ENCODE measurements at places on chromosomes 2 and 18.
A peak's percentile ranks its signal among the peaks of the same experiment; 100 is the strongest.

- no peak for DNase-seq
Measured at GRCh38 chr2:203599509-203599908, 64.4 kb upstream of the RAPH1 start.

DNA sequence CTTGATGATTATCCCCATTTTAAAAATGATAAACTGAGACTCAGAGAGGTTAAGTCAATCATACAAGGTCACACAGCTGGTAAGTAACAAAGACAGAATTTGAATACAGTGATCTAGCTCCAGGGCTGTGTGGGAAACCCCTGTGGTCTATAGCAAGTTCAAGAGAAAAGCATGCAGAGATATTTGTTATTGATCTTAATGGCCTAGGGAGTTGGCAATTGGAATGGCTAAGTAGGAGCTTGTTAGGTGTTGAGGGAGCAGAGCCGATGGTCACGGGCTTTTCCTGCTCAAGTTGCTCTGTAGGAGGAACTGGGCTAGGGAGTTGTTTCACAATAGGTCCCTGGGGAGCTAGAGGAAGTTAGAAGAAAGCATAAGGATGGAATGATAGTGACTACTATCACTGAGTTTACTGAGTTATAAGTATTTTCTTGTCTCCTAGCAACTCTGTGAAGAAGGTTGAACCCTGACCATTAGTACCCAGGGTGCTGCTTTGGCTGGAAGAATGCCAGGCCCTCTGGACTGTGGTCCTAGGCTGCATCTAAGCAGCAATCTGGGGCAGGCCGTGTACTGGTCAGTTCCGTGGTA lies 30.0 kb downstream of the RNF125 start:
- no peak for DNase-seq

GRCh38 chr2:72961036-72961720 lies 43.9 kb downstream of the EMX1 start:
- no peak for DNase-seq

GRCh38 chr2:35864141-35864540 lies 491.4 kb upstream of the CRIM1 start:
- no peak for DNase-seq

- peak; percentile 89 for DNase-seq
Measured at GRCh38 chr2:221104361-221104811, 467.7 kb downstream of the EPHA4 start.

- no peak for DNase-seq
Measured at GRCh38 chr2:36432479-36432878, 76.9 kb downstream of the CRIM1 start.

- peak; percentile 59 for DNase-seq
Measured at GRCh38 chr2:27262379-27263286, at the start of gene SLC30A3. Gene SLC30A3 (minus strand): TSS chr2:27263047. CDS start chr2:27262906, 141 bp downstream.

DNA sequence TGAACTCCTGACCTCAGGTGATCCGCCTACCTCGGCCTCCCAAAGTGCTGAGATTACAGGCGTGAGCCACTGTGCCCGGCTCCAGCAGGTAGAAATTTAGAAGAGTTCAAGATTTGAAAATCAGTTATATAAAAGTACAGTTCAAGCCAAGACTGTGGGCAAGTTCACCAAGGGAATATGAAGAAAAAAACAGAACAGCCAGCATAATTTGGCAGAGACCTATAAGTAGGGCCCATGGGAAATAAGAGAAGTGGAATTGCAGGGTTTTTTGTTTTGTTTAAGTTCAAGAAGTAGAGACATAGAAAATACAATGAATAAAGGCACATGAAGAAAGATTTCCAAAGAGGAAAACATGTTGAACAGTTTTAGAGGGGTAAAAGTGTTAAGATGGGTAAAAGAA lies 57.9 kb downstream of the BAZ2B start:
- no peak for DNase-seq

GRCh38 chr2:185417111-185417510 lies 321.5 kb upstream of the FSIP2 start:
- no peak for DNase-seq

DNA sequence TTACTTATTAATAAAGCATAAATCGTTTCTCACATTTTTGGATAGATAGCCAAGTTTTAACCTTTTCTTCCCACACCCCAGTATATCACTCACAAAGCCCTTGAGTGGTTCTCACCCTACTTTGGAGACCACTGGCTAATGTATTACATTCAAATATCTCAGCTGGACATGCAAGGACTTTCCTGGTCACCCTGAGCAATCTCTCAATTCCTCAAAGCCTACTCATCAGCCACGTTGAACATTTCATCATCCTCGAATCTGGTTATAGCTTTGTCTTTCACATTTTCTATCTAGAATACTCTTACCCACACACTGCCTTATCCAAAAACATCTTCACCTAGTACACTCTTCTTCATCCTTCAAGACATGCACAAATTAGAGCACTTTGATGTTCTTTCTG lies 71.1 kb upstream of the MAPRE2 start:
- DNase-seq, result no peak

- no peak for DNase-seq
Measured at GRCh38 chr2:100060875-100061274, 81.5 kb downstream of the AFF3 start.

DNA sequence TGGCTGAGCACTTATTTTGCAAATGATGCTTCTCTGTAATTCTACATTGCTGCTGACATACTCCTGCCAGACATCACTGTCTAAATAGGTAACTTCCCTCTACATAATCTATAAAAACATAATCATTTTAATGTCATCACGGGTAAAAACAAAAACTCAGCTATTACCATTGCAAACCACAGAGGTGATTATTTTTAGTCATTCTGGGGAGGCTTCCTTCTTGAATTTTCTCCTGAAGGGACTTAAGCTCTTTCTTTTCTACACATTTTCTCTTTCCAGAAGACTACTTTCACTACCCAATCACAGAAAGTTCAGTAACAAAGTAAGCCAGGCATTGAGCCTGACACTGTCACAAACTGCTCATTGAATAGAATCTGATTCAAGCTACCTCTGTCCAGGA lies 40.4 kb upstream of the NFU1 start:
- no peak for DNase-seq

- no peak for DNase-seq
Measured at GRCh38 chr18:11437046-11437445, 172.3 kb upstream of the SLC35G4 start.

GRCh38 chr2:169585673-169586072 lies 1.5 kb downstream of the PPIG start:
- DNase-seq, result no peak

GRCh38 chr2:38030635-38031355 lies 45.2 kb downstream of the CYP1B1 start:
- DNase-seq, result no peak

DNA sequence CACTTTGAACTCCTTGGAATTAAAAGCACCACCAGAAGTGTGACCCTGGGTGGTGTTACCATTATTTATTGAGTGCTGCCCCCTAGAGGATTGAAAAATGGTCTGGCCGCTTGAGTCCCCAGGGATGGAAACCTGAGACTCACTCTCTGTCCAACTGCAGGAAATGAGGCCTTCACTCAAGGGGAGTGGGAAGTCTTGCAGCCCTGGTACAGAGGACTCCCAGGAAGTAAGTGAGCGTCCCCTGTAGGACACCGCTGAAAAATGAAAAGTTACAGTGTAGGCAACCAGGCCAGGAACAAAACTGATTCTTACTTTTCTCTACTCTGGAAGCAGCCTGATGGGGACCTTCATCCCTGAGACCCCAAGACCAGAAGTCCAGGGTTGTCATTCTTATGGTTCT lies 2.2 kb upstream of the NRP2 start:
- DNase-seq, result peak; percentile 61

DNA sequence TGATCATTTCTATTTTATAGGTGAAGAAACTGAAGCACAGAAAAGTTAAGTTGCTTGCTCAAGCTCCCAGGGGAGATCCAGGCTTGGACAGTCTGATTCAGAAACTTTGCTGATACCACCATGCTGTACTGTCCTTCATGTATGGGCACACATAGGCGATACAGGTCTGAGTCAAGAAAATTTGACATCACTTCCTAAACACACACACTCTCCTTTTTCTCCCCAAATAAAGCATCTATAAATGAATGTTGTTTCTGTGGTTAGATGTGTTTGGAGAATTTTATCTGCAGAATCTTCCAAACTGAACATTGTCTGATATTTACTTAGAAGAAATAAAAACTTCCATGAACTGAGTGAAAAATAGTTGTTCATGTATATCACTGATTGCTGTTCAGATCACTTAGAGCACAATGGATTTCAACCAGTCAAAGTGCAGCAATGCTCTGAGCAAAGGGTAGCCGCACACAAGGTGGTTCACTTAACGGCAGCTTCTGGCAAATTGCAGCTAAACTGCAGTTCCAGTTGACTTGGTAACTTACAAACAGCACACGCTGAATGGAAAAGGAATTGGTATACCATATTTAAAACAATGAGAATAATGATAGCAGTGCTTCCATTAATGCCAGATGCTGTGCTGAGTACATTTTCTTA lies 10.0 kb upstream of the AGFG1 start:
- DNase-seq, result no peak

- DNase-seq, result no peak
Measured at GRCh38 chr2:232239951-232240681, 138.4 kb upstream of the ALPP start.

DNA sequence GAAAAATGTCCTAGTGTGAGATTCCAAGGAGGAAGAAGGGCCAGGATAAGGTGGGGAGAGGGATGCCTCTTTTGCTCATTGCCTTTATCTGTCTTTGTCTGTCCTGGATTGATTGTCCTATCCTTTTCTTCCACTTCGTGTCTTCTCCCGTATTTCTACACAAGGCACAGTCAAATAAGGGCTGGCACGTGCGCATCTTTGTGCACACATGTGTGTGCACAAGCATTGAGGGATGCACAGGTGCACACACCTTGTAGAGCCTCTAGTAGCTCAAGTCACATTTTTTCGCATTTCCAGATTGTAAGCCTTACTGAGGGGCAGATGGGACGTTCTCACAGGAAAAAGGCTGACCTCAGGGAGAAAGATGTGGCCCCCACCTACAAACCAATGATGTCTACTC lies 170.2 kb upstream of the TNP1 start:
- DNase-seq, result no peak

GRCh38 chr18:2894131-2894840 lies 47.5 kb downstream of the EMILIN2 start:
- peak; percentile 19 for DNase-seq

GRCh38 chr2:5150871-5151270 lies 541.3 kb upstream of the SOX11 start:
- DNase-seq, result no peak

DNA sequence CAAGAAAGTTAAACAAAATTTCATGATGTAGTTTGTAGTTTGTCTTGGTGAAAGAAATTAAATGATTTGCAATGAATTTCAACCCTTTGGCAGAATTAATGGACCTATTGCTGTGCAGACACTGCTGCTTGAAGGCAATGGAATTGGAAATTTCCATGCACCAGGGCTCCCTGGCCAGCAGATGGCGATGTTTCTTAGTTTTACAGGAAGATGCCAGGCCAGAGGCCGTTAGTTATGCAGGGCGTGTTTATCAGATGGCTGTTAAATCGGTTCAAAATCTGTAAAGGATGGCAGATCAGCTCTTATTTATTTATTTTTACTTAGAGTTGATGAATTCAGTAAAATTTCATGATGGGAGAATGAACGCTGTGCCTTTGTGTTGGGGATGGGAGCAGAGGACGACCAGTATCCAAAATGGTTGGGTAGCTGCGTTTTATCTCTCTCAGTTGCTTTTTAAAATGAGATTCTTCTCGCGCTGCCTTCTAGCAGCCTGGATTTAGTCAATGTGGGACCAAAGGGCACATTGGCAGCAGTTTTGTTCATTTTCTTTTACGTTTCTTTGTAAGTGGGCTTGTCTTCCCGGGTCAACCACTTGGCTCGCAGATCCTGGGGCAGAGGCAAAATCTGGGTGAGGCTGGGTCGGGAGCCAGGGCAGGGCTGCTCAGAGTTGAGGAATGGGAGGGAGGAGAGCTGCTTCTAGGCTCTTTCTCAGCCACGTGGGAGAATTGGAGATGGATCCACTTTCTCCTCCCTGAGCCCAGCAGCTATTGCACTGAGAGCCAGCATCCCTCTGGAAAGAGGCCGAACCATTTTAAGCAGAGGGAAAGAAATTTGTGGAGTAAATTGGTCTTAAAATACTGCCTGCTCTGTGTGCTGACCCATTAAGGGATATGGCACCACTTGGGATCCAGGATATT lies 344.0 kb downstream of the PIK3C3 start:
- DNase-seq, result peak; percentile 77

GRCh38 chr18:45467293-45467692 lies 148.0 kb upstream of the SLC14A2 start:
- peak; percentile 48 for DNase-seq

- DNase-seq, result no peak
Measured at GRCh38 chr2:181642086-181642485, 14.8 kb downstream of the CERKL start.

DNA sequence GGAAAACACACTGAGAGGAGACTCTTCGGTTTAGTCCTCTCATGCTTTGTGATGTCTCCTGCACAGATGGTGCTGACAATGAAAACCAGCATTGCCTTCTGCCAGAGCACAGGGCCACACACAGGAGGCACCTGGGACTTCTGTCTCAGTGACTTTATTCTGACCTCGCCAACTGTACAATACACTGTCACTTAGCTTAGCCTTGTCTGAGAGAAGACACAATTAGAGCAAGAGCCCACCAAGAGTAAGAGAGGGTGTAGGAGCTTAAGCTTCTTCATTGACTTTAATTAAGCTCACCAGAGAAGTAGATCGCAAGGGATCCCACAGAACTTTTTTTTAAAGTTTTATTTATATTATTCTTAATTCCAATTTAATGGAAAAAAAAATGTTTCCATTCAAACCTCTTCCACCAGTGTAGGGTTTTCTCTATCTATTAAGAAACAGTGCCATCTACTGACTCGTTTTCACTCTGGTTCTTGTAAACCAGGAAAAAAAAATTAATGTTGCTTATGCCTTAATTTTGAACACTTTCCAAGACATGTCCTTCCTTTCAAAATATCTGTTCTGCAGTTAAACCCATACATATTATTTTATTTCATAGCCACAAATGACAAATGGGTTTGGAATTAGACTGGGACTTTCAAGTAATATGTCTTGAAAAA lies 42.4 kb upstream of the DDX18 start:
- no peak for DNase-seq

DNA sequence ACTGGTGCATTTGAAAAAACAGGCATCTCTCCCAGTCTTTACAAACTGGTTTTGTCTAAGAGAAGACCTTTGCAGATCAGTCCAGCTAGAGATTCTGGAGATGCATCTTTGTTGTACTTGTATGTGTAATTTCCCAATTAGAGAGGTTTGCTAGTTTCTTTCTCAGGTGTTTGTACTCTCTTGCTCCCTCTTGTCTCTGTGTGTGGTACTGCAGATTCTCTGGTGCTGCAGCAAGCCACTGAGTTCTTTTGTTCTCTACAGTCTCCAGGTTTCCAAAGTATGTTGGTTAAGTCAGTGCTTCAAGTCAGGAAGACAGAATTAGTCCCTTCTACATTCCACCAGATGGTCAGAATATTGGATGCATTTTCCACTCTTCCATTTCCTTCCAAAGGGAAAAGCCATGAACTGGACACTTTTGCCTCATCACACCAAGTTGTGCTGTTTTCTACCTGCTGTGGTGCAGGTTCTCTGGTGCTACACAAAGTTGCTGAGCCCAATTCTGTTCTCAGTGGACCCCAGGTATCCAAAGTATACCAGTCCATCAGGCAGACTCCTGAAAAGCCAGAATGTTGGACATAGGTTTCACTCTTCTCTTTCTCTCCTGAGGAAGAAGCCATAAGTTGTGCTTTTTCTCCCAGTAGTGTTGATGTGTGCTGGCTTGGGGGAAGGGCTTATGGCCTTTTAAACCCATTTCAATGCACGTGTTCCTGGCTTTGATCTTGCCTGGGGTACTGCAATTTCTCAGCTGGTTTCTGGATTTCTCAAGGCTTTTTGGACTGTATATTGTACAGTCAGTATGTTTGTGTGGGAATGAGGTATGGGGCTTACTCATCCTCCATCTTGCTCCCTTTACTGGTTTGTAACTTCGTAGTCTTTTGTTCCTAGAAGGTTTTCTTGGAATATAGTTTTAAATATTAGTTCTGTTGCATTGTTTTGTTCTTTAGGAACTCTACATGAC lies 29.8 kb downstream of the EPC2 start:
- DNase-seq, result no peak

All from right hindlimb (tissue), 1 donor.